Mesothelial cell of epicardium (in vitro differentiated cells): ENCODE measurements at places on chromosomes 3 and 15.
A peak's percentile ranks its signal among the peaks of the same experiment; 100 is the strongest.

DNA sequence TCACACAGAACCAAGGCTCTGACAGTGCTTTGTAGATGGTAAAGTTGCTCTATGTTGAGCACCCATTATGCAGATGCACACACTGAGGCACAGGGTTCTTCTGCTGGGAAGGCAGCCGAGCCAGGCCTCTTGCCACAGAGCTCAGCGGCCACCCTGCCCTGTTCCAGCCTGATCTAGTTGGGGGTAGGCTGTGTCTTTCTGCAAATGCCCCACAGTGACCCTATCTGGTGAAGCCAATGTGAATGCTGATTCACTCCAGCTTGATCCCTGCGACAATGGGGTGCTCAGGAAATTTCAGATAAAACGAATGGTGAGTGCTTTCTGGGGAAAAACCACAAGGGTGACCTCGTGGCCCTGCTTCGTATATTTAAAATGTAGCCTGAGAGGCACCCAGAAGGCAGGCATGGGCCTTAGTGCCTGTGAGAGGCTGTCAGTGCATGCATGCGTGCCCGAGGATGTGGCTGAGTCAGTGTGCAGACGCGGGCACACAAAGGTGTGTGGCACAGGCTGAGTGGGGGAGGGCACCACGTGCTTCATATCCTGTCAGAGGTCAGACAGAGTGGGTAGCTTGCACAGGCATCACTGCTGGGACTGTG lies 85.7 kb downstream of the ATP2B2 start:
- no peak overlapping the region for H3K4me3 ChIP-seq

DNA sequence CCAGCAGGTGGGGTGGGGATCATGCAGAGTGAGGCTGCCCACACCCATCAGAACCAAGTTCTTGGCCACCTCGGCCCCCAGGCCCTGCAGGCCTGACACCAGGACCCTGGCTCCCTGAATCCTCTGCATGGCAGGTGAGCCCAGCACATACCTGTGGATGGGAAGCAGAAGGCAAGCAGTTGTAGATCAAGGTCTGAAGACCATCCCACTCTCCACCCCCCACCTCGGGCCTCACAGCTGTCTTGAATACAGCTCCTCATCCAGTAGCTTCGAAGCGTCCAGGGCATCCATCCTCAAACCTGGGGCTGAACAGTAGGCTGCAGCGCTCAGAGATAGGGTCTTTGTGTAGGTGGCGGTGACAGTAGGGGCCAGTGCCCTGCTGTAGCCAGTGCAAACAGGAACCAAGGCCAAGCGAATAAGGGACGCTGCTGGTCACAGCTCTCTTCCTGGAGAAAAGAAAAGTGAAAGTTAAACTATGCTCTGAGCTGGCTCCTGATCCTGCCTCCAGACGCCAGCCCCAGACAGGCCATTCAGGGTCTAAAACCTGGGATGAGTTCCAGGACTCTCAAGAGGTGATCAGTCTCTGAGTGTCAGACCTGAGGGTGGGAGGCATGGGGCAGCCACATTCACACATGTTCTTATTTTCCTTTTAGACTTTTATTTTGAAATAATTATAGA lies at the start of gene UBA7:
TSS of gene UBA7 (minus strand) at position 457 of the 678 bp plus-strand sequence. CDS start at position 291, 166 bp downstream.
- no peaks in the 10 kb centered on the region for H3K27me3 ChIP-seq
- DNase-seq, result no peak
- H3K4me3 ChIP-seq, result peak within 1 kb of the TSS; percentile 70
- peak within 1 kb of the TSS; percentile 95 for H3K27ac ChIP-seq
- peaks cover 5% of the 10 kb centered on the region for H3K36me3 ChIP-seq

DNA sequence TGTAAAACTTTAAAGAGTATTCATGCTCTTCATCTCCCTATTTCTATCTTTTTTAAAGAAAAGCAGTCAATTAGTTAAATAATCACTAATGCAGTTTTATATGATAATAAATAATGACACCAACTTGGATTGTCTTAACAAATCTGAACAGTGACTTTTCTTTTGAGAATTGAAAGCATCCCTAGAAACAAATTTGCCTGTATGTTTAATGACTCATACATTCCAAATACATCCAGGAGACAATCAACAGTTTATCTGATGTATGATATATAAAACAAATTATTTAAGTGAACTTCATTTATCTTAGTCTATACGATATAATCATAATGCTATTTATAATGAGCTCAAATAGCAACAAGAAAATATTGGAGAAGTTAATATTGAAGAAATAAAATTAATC lies 78.0 kb downstream of the ALCAM start:
- no peak for DNase-seq
- peaks cover 4% of the 10 kb centered on the region for H3K4me1 ChIP-seq
- no peak overlapping the region for H3K4me3 ChIP-seq
- H3K36me3 ChIP-seq, result no peaks in the 10 kb centered on the region
- H3K27me3 ChIP-seq, result no peaks in the 10 kb centered on the region

- no peak overlapping the region for H3K27ac ChIP-seq
- peaks cover 6% of the 10 kb centered on the region for H3K27me3 ChIP-seq
- H3K36me3 ChIP-seq, result no peaks in the 10 kb centered on the region
- no peak for DNase-seq
- peaks cover 24% of the 10 kb centered on the region for H3K4me1 ChIP-seq
These were observed 40.6 kb downstream of the ITPR1 start for GRCh38 chr3:4533489-4534443.

DNA sequence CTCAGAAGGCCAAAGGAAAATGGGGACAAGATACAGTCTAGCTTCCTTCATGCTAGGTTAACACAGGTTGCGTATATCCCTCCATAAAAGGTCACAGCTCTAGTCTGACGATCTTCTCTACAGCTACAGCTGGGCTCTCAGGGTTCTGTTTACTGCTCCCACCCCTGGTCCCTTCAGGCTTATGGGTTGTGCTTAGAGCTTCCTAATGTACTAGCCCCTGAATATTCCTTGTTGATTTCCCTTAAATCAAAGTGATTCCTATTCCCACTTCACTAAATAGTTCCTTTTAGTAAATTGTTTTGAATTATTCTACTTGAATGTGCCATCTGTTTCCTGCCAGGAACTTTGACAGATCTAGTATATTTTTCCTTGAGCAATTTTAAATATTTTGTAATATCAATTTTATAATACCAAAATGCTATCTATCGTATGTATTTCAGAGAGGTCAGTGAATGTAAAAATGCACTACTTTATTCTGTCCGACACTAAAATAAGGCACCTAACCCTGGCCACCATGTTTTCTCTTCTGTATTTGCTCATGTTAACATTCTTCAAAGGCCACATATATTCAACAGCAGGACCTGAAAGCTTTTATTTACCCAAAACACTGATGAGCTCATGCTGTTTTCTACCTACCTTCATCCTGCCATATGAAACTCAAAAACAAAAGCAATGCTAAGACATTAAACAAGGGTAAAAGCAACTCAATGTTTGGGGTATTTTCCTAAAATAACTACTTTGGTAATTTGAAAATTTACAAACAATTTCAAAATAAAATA lies 92.8 kb upstream of the TGFBR2 start:
- DNase-seq, result no peak
- H3K4me3 ChIP-seq, result no peak overlapping the region
- no peaks in the 10 kb centered on the region for H3K27me3 ChIP-seq
- H3K36me3 ChIP-seq, result no peaks in the 10 kb centered on the region
- H3K27ac ChIP-seq, result no peak overlapping the region
- H3K4me1 ChIP-seq, result peaks cover 10% of the 10 kb centered on the region

DNA sequence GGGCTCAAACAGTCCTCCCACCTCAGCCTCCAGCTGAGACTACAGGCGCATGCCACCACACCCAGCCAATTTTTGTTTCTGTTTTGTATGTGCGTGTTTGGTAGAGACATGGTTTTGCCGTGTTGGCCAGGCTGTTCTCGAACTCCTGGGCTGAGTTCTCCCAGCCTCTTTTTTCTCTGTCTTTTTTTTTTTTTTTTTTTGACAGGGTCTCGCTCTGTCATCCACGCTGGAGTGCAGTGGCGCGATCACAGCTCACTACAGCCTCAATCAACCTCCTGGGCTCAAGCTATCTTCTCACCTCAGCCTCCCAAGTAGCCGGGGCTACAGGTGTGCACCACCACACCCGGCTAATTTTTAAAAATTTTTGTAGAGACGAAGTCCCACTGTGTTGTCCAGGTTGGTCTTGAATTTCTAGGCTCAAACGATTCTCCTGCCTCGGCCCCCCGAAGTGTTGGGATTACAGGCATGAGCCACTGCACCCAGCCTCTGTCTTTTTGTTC lies 867 bp upstream of the DCAF1 start:
- H3K27me3 ChIP-seq, result no peaks in the 10 kb centered on the region
- DNase-seq, result no peak
- H3K4me3 ChIP-seq, result peak overlapping the region; percentile 81

DNA sequence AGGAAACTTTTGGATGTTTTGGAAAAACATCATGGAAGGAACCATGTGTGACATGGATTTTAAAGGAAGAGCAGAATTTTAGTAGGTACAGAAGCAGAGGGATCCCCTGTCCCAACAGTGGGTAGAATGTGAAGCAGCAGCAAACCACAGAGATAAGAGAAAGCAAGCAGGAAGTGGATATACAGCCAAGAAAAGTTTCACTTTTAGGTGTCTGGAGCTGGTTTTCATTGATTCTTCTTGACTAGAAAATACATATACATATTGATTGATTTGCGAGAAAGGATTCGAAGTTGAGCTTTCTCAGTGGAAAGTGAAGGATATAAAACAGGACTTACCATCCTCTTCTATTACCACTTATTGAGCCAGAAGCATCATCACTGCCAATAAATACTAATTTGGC lies 133.5 kb downstream of the KCNMB2 start:
- H3K4me1 ChIP-seq, result peaks cover 47% of the 10 kb centered on the region
- DNase-seq, result no peak
- H3K36me3 ChIP-seq, result no peaks in the 10 kb centered on the region
- H3K27me3 ChIP-seq, result no peaks in the 10 kb centered on the region

DNA sequence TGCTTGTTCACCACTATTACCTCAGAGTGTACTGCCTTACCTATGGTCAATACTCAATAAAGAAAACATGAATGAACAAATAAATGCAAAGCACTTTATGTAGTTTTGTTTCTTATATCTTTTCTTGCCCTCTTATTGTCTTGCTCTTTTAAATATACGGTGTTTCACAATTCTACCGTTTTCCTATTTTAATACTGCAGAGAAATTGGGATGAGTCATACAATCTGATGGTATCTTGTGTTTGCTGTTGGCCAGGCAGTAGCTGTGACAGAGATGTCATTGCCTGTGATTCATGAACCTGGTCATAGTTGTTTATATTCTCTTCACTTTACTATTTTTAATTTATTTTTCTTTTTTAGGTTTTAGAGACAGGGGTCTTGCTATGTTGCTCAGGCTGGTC lies 48.3 kb downstream of the SERP1 start:
- no peak overlapping the region for H3K27ac ChIP-seq
- H3K36me3 ChIP-seq, result peaks cover 4% of the 10 kb centered on the region

DNA sequence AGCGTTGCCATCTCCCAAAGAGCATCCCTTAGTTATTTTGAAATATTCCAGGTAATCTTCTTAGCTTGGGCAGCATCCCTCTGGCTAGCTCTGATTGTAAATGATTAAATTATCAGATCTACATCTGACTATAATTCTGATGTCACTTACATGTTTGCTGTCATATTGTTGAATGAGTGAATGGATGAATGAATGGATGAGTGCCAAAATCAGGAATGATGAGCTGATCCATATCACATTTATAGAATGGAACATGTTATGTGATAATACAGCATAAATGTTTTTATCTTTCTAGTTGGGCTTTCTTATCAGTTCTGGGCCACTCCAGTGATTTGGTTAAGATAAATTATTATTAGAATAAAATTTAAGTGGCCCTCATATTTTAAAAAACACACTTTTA lies 14.0 kb downstream of the FAN1 start:
- no peaks in the 10 kb centered on the region for H3K27me3 ChIP-seq
- DNase-seq, result no peak
- H3K36me3 ChIP-seq, result peaks cover 32% of the 10 kb centered on the region
- H3K27ac ChIP-seq, result no peak overlapping the region
- no peak overlapping the region for H3K4me3 ChIP-seq
- H3K4me1 ChIP-seq, result no peaks in the 10 kb centered on the region

GRCh38 chr3:32118215-32118614 lies 11.8 kb downstream of the GPD1L start:
- H3K4me1 ChIP-seq, result no peaks in the 10 kb centered on the region
- H3K36me3 ChIP-seq, result peaks cover 4% of the 10 kb centered on the region
- DNase-seq, result no peak
- H3K27me3 ChIP-seq, result no peaks in the 10 kb centered on the region

DNA sequence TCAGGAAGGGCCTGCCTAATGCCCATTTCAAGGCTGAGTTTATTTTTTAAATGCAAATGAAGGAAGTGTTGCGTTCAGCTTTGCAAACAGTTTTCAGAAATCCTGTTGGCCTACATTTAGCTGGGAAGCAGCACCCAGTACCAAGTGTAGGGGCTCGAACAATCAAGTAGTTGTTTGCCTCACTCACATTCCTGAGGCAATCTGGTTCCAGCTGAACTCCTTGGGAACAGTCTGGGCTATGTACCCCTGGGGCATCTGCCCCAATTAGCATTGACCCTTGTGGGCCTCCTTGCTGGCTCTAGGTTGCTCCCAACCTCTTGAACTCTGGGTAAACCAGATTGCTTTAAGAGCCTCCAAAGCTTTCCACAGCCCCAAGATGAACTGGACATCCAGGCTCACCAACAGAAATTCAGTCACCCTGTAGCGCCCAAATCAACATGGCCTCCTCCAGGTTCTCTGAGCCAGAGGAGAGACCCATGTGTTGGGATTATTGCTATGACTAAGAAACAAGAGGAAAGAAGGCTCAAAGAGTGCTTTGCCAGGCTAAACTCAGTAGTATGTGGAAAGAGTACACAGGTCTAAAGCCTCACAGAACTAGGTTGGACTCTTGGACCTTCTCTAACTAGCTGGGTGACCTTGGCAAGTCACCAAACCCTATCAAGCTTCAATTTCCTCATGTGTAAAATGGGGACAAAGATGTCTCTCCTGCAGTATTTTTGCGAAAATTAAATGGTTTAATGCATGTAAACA lies 532.7 kb downstream of the SOX2 start:
- no peak for DNase-seq
- no peaks in the 10 kb centered on the region for H3K36me3 ChIP-seq
- H3K27ac ChIP-seq, result no peak overlapping the region
- H3K4me3 ChIP-seq, result no peak overlapping the region

DNA sequence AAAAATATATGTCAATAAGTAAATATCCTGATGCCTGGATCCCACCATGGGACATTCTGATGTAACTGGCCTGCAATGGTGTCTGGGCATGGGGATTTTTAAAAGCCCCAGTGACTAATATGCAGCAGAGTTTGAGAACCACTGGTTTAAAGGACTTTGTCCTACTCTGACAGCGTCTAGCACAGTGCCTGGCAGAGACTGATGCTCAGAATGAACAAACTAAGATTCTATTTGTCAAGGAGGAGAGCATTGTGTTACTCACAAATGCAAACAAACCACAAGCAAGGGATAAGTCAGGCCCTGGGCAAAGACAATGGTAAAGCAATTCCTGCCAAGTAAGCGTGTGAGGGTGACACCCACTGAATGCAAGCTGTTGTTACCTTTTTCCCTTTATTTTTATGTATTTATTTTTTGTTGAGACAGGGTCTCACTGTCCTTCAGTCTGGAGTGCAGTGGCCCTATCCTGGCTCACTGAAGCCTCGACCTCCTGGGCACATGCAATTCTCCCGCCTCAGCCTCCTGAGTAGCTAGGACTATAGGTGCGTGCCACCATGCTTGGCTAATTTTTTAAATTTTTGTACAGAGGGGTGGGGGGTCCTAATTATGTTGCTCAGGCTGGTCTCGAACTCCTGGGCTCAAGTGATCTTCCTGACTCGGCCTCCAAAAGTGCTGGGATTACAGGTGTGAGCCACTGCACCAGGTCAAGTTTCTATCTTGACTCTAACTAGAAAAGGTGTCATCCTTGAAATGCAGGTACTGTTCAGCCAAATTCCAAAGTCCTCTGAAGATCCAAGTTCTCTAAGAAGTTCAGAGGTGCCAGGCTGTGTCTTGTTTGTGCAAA lies 909 bp upstream of the GPD1L start:
- H3K27me3 ChIP-seq, result peaks cover 12% of the 10 kb centered on the region
- DNase-seq, result no peak
- peaks cover 15% of the 10 kb centered on the region for H3K36me3 ChIP-seq
- H3K27ac ChIP-seq, result no peak overlapping the region
- H3K4me3 ChIP-seq, result peak overlapping the region; percentile 86
